Activated CD4-positive, alpha-beta T cell treated with anti-CD3 and anti-CD28 coated beads, Interleukin-2, amount 10 ng/mL, durations not matched to agents 24 days and 14 days (primary cell): ENCODE measurements at places on chromosomes 12 and 14. TPM values are rescaled to one million over a fixed set of nuclear protein-coding genes. Genes with fewer than 3 reads are reported as not detected.

The IL22 gene
- 2.4 and 3.1 TPM in 2 replicates for total RNA-seq

The TMEM179 gene
- 0.28 TPM in 1 of 2 replicates, not detected in the other for total RNA-seq

The C14orf180 gene
- total RNA-seq, result not detected in 2 replicates

The KRT71 gene
- not detected in 2 replicates for total RNA-seq

The SART3 gene
- 89.1 and 90.5 TPM in 2 replicates for total RNA-seq

The PPP1R36 gene
- total RNA-seq, result 0.31 and 0.33 TPM in 2 replicates

The KRT72 gene
- total RNA-seq, result 0.09 TPM in 1 of 2 replicates, not detected in the other

The OR5AU1 gene
- total RNA-seq, result not detected in 2 replicates

The GPR132 gene
- total RNA-seq, result 25.8 and 31.5 TPM in 2 replicates

The SERPINA10 gene
- total RNA-seq, result not detected in 2 replicates

The RAB15 gene
- 6.2 and 6.9 TPM in 2 replicates for total RNA-seq

The CNPY2 gene
- 165 and 169 TPM in 2 replicates for total RNA-seq

The RBP5 gene
- total RNA-seq, result not detected in 2 replicates

The SAMD15 gene
- total RNA-seq, result 0.28 and 0.63 TPM in 2 replicates

The TTLL5 gene
- total RNA-seq, result 31.7 and 35.5 TPM in 2 replicates

The CDKN1B gene
- total RNA-seq, result 47.4 and 48.5 TPM in 2 replicates

The MYBPC1 gene
- total RNA-seq, result not detected in 2 replicates

The KCTD10 gene
- 47.5 and 48.5 TPM in 2 replicates for total RNA-seq

The PTPRQ gene
- not detected in 2 replicates for total RNA-seq

The FGF6 gene
- total RNA-seq, result not detected in 2 replicates

The KLRK1 gene
- total RNA-seq, result not detected in 2 replicates

The TIGAR gene
- 13.4 TPM in 2 replicates for total RNA-seq

The RASSF3 gene
- total RNA-seq, result 40.8 and 43.1 TPM in 2 replicates

The CLEC2D gene
- total RNA-seq, result 386 and 391 TPM in 2 replicates

The SIX4 gene
- total RNA-seq, result 0.23 and 0.52 TPM in 2 replicates

The RHEBL1 gene
- 10.9 and 11.8 TPM in 2 replicates for total RNA-seq

The CPNE8 gene
- total RNA-seq, result 5.5 and 9.8 TPM in 2 replicates

The P2RX2 gene
- not detected in 2 replicates for total RNA-seq

The HNRNPC gene
- total RNA-seq, result 1,009 and 1,054 TPM in 2 replicates

The KLHL33 gene
- total RNA-seq, result 0.09 TPM in 1 of 2 replicates, not detected in the other

The GLT8D2 gene
- 0.31 TPM in 1 of 2 replicates, not detected in the other for total RNA-seq

The VRTN gene
- total RNA-seq, result not detected in 2 replicates

The GALNT8 gene
- total RNA-seq, result 0.82 and 0.99 TPM in 2 replicates

The OVCH1 gene
- not detected in 2 replicates for total RNA-seq

The CPNE6 gene
- not detected in 2 replicates for total RNA-seq

The AMIGO2 gene
- 13.6 and 14.4 TPM in 2 replicates for total RNA-seq

The ALDH6A1 gene
- 10.8 and 11.8 TPM in 2 replicates for total RNA-seq

The RBM19 gene
- total RNA-seq, result 102 and 105 TPM in 2 replicates

The LTBP2 gene
- 0.05 TPM in 1 of 2 replicates, not detected in the other for total RNA-seq

The TMEM117 gene
- total RNA-seq, result 0.82 and 1.1 TPM in 2 replicates

The PLBD1 gene
- not detected in 2 replicates for total RNA-seq

The FBXL14 gene
- 17.4 and 18.8 TPM in 2 replicates for total RNA-seq

The SMIM41 gene
- total RNA-seq, result 0.19 TPM in 1 of 2 replicates, not detected in the other

The RILPL1 gene
- 4.1 and 4.6 TPM in 2 replicates for total RNA-seq

The OR6C4 gene
- total RNA-seq, result not detected in 2 replicates

The ADAM21 gene
- total RNA-seq, result not detected in 2 replicates

The OR10AD1 gene
- total RNA-seq, result not detected in 2 replicates

The ATXN3 gene
- total RNA-seq, result 23.7 and 25.2 TPM in 2 replicates

The CD4 gene
- total RNA-seq, result 264 and 271 TPM in 2 replicates

The OAS1 gene
- 24.5 and 28.0 TPM in 2 replicates for total RNA-seq

The BBS10 gene
- 3.8 and 4.7 TPM in 2 replicates for total RNA-seq

The NID2 gene
- 0.09 TPM in 2 replicates for total RNA-seq

The CLEC12A gene
- 0.28 TPM in 1 of 2 replicates, not detected in the other for total RNA-seq

The INSM2 gene
- total RNA-seq, result not detected in 2 replicates

The SYNDIG1L gene
- not detected in 2 replicates for total RNA-seq

The GPR84 gene
- total RNA-seq, result 1.5 TPM in 2 replicates
